ENCODE measurements at places on chromosomes 1 and 21.

GRCh38 chr1:217281332-217281731 lies 349.6 kb downstream of the GPATCH2 start:
- no peak for DNase-seq

GRCh38 chr1:105652109-105652508 lies 1404.4 kb upstream of the PRMT6 start:
- DNase-seq: no peak

- DNase-seq: no peak
Measured at GRCh38 chr1:28176492-28177470, at the start of gene PTAFR. PTAFR (minus strand) TSS chr1:28176690; CDS start chr1:28151021, 25,669 bp downstream.

DNA sequence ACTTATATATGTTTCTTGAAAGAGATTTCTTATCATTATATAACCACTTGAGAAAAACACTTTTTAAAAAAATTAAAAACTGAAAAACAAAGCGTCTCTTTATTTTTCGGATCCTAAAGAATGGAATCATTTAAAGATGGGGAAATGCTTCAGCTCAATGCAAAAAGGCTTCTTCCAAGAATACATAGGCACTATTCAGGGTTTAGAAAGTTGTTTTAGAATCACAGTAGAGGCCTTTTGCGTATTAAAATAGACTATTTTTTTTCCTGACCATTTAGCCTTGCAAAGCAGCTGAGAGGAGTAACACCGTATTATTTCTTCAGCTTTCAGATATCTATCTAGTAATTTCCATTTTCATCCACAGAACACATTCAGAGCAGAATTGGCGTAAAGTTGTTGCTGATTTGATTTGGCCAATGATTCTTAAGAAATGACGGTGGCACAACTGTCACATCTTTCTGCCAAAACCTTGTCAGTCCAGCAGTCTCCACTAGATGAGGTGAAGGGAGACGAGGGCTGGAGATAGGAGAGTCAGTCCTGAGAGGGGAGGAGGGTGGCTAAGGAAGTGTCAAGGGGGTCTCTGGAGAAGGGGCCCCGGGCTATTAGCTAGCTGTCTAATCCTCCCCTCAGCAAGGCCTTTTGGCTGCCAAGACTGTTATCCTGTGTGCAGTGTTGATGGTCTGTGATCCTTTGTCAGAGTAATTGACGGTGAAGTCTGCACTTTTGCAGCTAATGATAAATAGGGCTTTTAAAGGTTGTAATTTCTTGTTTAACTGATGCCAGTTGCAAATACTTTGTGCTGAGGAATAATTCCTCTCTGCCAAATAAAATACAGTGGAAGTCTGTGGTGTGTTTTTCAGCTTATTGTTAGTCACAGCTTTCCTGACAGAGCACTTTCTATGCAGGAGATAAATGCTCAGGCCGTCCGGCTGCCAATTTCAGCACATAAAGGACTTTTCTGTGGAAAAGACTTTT lies 34.7 kb downstream of the PRRX1 start:
- DNase-seq: no peak

GRCh38 chr21:45970674-45971615 lies 10.6 kb upstream of the COL6A1 start:
- DNase-seq: no peak

DNA sequence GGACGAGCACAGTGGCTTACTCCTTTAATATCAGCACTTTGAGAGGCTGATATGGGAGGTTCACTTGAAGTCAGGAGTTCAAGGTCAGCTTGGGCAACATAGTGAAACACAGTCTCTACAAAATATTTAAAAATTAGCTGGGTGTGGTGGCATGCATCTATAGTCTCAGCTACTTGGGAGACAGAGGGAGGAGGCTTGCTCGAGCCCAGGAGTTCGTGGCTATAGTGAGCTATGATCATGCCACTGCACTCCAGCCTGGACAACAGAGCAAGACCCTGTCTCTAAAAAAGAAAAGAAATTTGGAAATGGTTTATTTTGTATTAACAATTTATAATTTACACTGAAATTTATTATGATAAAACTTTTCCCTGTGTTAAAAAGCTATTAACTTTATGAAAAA lies 1.7 kb upstream of the ANGPTL3 start:
- DNase-seq: no peak

GRCh38 chr21:34519016-34519415 lies 7.0 kb upstream of the KCNE1 start:
- DNase-seq: no peak

DNA sequence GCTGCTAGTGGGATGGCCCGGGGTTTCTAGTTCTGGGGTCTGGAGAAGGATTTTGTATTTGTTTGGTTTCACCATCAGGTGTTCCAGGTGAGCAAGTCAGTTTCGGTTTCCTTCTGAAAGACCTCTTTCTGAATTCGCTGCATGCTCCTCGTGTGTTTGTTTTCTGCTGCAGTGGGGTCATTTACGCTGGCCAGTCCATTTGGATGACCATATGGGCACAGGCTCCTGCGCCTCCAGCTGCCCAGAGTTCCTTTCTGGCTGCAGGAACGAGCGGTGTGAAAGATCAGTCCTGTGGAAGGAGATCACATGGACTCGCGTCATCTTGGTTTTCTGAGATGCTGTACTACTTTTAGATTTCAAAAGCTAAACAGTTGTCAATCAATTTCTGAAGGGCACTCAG lies 83.7 kb upstream of the GCLM start:
- DNase-seq: no peak

DNA sequence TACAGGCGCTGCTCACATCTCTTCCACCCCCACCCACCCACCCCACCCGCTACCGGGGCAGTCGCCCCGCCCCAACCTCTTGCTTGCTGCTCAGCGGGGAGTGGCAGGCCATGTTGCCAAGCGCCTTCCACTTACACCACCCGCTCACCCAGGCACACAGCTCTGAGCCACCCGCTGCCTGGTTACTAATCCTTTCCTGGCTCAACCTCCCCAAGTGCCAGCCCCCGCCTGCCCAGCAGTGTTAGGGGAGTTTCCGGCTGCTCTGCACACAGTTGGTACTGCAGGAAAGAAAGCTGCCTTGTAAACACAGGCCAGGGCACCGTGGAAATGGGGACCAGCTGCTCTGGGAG lies 56.2 kb downstream of the LACTBL1 start:
- DNase-seq: no peak

DNA sequence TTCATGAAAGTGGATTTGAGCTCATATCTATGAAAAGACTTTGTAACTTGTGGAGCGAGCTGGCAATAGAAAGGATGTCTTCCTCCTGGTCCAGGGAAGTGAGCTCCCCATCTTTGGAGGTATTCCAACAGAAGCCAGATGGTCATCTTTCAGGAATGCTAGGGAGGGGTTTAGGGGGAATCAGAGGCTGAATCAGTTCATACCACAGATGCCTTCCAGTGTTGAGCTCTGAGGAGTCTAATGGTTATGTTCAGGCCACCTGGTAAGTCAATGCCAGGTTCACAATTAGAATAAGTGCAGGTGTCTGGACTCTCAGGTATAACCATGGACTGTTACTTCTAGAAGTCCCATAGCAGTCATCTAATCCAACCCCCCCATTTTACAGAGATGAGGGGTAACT lies 119.1 kb downstream of the ACTL8 start:
- peak; percentile 72 for DNase-seq

Measured in brain microvascular endothelial cell (primary cell).